Tibial nerve (tissue), 4 donors: ENCODE measurements at places on chromosomes 1 and 21. TPM values are rescaled to one million over a fixed set of nuclear protein-coding genes. Genes with fewer than 3 reads are reported as not detected.

Gene ORC1
- 0.84 TPM for total RNA-seq

Gene SLC45A1
- 9.6 TPM for total RNA-seq

Gene MROH9
- 3.9 TPM for total RNA-seq

Gene TAS1R1
- not detected for total RNA-seq

DNA sequence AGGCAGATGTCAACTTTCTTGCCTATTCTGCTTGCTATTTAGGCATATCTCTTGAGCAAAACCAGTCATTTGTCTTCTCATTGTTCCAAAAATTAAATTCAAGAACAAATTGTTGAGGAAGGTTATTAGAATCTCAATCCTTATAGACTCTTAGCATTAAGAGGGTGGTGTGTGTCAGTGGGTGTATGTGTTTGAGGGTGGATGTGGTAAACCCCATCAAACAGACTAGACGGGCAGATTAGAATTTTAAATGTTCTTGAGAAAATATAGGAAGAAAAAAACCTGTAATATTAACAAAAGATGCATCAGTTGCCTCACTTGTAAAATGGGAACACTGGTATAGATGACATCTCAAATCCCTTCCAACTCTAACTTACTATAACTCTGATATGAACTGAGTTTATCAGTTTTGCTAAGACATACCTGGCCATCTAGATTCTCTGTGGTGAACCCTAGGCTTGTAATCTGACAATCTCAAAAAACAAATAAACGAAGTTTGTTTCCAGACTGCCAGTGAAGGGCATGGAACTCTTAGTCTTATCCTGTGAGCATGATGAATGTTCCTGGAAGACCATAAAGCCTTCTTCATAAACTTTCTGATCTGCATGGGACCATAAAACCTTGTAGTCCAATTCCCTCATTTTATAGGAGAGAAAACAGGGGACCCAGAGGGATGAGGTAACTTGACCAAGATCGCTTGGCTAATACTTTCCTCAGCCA is 176.3 kb upstream of the SGIP1 start:
- H3K27ac ChIP-seq = no peak overlapping the region
- H3K36me3 ChIP-seq = no peaks in the 10 kb centered on the region
- DNase-seq = no peak
- H3K4me3 ChIP-seq = no peak overlapping the region
- no peaks in the 10 kb centered on the region for H3K27me3 ChIP-seq

DNA sequence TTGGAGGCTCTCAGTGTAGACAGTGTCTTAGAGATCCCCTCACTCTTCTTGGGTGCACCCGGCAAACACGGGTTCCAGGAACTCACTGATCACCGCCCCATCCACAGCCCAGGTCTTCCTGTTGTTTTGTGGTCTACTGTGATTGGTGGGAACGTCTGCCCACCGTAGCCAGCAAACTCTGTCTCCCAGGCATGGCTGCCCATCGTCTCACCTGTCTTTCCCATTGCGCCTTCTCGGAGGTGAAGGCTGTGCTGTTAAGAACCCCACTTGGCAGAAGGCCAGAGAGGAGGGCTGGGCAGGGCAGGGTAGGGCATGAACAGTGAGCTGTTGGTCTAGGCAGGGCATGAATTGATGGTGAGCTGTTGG is 14.1 kb upstream of the KCNA2 start:
- no peak for DNase-seq
- no peak overlapping the region for H3K27ac ChIP-seq
- H3K4me3 ChIP-seq = no peak overlapping the region
- H3K36me3 ChIP-seq = no peaks in the 10 kb centered on the region
- peaks cover 20% of the 10 kb centered on the region for H3K27me3 ChIP-seq
- peaks cover 13% of the 10 kb centered on the region for H3K4me1 ChIP-seq

DNA sequence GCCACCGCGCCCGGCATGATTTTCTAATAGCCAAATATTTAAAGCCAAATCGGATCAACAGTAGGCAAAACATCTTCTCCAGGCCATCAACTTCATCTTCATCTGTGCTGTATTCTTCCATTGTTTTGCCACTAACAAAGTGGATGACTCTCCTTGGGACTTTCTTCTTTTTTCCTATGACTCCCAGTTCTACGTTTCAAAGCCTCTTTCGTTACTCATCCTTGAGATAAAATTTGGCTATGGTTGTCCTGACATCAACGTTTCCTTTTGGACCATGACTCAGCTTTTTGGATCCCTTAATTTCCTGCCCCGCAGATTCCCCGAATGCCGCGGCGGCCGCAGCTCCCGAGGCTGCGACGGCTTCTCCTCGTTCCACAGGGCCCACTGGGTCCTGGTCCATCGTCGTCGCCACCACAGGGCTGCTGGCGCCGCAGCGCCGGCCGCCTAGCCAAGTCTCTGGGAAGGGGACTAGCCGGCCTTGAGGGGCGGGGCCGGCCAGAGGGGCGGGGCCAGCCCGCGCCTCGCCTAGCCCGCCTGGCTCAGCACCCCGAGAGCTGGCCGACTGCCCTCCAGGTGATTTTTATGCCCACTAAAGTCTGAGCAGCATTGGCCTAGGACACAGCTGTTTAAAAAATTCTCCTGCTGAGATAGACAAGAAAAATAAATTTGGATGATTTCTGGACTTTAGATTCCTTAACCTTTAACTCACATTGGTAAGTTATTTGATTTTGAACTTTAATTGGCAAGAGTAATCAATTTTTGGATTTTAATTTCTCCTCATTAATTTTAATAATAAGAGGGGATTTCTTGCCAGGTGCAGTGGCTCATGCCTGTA is 93.9 kb downstream of the ADCY10 start:
- peak overlapping the region; percentile 53 for H3K4me3 ChIP-seq
- H3K4me1 ChIP-seq = no peaks in the 10 kb centered on the region
- H3K36me3 ChIP-seq = no peaks in the 10 kb centered on the region
- H3K27me3 ChIP-seq = no peaks in the 10 kb centered on the region

GRCh38 chr1:45348966-45349677 is 8.9 kb upstream of the MUTYH start:
- no peaks in the 10 kb centered on the region for H3K36me3 ChIP-seq
- no peaks in the 10 kb centered on the region for H3K27me3 ChIP-seq
- DNase-seq = no peak
- no peak overlapping the region for H3K27ac ChIP-seq
- H3K4me1 ChIP-seq = peaks cover 16% of the 10 kb centered on the region
- no peak overlapping the region for H3K4me3 ChIP-seq
